Smooth muscle cell of trachea (primary cell): ENCODE measurements at places on chromosomes 13 and 19. TPM values are rescaled to one million over a fixed set of nuclear protein-coding genes. Genes with fewer than 3 reads are reported as not detected.

Gene ADPRHL1
- 1.0 and 5.8 TPM in 2 replicates for total RNA-seq

Gene SIGLEC12
- not detected in 2 replicates for total RNA-seq

Gene OVOL3
- total RNA-seq, result not detected in 2 replicates

Gene MICOS13
- 28.1 and 29.5 TPM in 2 replicates for total RNA-seq

Gene TINCR
- total RNA-seq, result 0.17 TPM in 1 of 2 replicates, not detected in the other

Gene TMEM259
- 64.1 and 101 TPM in 2 replicates for total RNA-seq

Gene ZSCAN22
- total RNA-seq, result 3.2 and 3.3 TPM in 2 replicates

Gene SULT2B1
- not detected in 2 replicates for total RNA-seq

Gene CYP4F2
- not detected in 2 replicates for total RNA-seq

Gene ZNF284
- total RNA-seq, result 3.3 and 3.8 TPM in 2 replicates

Gene CGB3
- total RNA-seq, result not detected in 2 replicates

Gene ZNF730
- 0.33 and 2.6 TPM in 2 replicates for total RNA-seq

Gene LSR
- 0.29 and 0.66 TPM in 2 replicates for total RNA-seq

Gene CEACAM21
- total RNA-seq, result not detected in 2 replicates

Gene CCNE1
- total RNA-seq, result 4.1 and 6.0 TPM in 2 replicates

Gene MRPL57
- total RNA-seq, result 19.9 and 25.6 TPM in 2 replicates

Gene ZNF486
- 3.5 and 6.3 TPM in 2 replicates for total RNA-seq

Gene ZNF575
- total RNA-seq, result 0.29 and 0.66 TPM in 2 replicates

Gene ITGBL1
- 70.7 and 102 TPM in 2 replicates for total RNA-seq

Gene CDX2
- total RNA-seq, result not detected in 2 replicates

Gene TEX101
- not detected in 2 replicates for total RNA-seq

Gene FCHO1
- total RNA-seq, result 0.29 and 0.83 TPM in 2 replicates

Gene WBP4
- total RNA-seq, result 6.8 and 12.9 TPM in 2 replicates

Gene FUT1
- under 0.01 TPM in 2 replicates for total RNA-seq

Gene ZNF534
- 0.17 TPM in 1 of 2 replicates, not detected in the other for total RNA-seq

Gene ZNF223
- 6.3 and 9.3 TPM in 2 replicates for total RNA-seq

Gene C19orf18
- total RNA-seq, result 0.17 TPM in 1 of 2 replicates, not detected in the other

Gene ZNF491
- 3.8 and 4.6 TPM in 2 replicates for total RNA-seq

Gene APC2
- 0.29 and 0.83 TPM in 2 replicates for total RNA-seq

Gene LGALS14
- total RNA-seq, result not detected in 2 replicates

Gene CYP4F8
- total RNA-seq, result not detected in 2 replicates

Gene TOMM40
- 31.3 and 36.4 TPM in 2 replicates for total RNA-seq

Gene ICAM5
- total RNA-seq, result 2.6 and 4.0 TPM in 2 replicates

Gene POU2F2
- total RNA-seq, result 0.17 TPM in 1 of 2 replicates, not detected in the other
